Activated CD4-positive, alpha-beta T cell treated with anti-CD3 and anti-CD28 coated beads, Interleukin-2, Interleukin-6, amounts not matched to agents 100 ng/mL and 50 ng/mL, durations not matched to agents 16 hours and 8 hours (primary cell): ENCODE measurements at places on chromosomes 12 and 14.

- DNase-seq: no peak
Measured at GRCh38 chr12:52277486-52278245, 3.2 kb downstream of the KRT86 start.

DNA sequence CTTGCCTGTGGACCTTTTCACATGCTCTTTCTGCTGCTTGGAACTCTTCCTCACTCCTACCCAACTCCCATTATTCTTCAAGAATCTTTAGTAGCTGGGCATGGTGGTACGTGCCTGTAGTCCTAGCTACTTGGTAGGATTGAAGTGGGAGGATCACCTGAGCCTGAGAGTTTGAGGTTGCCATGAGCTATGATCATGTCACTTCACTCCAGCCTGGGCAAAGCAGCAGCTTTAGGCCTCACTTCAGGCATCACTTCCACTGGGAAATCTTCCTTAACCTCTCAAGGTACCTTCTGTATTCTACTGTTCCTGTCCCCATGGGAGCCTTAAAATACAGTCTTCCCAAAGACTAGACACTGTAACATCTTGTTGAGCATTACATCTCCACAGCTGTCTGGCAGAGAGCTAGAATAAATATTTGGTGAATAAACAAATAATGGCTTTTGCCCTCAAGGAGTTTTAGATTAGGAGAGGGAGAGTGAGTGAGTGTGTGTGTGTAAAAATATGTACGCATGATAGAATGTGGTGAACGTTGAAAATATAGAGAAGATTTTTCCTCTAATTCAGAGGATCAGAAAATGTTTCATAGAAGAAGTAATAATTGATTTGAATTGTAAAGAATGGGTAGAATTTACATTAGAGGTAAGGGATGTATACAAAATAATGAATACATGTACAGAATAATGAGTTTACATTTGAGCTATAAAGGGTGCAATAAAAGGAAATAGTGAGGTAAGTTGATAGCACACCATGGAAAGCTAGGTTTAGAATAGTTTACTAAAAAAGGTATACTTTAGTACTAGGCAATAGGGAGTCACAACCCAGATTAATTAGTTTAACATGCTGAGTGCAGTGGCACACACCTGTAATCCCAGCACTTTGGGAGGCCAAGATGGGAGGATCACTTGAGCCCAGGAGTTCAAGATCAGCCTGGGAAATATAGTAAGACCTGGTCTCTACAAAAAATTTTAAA is 29.2 kb upstream of the BMAL2 start:
- no peak for DNase-seq

DNA sequence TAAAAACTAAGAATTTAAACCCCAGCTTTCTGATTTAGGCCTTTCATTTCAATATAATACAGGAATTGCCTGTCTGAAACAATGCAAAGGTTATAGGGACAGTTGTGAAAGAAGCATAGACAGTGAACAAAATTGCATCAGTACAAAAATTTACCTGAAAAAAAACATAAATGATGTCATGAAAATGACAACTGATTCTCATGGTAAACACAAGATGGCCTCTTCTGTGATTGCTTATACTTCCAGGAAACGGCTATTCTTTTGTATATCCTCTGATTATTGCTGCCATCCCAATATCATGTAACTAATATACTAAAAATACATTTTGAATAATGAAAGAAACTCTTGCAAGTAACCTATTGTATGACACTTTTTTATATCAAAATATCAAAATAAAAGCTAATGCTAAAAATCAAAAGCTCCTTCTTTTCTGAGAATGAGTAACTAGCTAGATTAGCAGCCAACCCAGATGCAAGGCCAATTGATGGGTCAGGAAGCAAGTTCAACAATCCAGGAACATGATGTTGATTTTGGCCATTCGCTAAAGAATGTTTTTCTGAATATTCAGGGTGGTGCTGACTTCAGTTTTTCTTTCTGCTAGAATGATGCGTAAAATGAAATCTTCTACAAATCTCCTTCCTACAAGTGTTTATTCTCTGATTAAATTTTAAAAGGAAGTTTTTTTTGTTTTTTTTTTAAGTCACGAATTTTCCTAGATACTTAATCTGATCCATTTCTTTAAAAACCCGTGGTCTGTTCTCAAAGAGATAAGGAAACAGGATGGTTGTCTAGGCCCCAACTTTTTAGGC is 83.6 kb downstream of the ALX1 start:
- DNase-seq: no peak

DNA sequence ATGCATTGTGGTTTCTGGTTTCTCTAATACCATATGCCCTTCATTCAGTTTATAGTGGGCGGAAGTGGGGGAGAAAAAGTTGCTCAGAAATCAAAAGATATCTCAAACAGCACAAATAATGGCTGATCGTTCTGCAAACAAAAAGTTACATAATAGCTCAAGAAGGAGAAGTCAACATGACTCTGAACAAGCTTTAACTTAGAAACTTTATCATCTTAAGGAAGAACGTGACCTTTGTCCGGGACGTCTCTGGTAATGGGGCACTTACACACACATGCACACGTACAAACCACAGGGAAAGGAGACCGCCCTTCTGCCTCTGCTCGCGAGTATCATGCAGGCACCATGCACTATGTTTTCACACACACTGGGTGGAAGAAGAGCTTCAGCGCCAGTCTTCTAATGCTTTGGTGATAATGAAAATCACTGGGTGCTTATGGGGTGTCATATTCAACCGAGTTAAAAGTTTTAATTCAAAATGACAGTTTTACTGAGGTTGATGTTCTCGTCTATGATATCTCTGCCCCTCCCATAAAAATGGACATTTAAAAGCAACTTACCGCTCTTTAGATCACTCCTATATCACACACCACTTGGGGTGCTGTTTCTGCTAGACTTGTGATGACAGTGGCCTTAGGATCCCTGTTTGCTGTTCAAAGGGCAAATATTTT is 4.7 kb downstream of the FOS start:
- no peak for DNase-seq

DNA sequence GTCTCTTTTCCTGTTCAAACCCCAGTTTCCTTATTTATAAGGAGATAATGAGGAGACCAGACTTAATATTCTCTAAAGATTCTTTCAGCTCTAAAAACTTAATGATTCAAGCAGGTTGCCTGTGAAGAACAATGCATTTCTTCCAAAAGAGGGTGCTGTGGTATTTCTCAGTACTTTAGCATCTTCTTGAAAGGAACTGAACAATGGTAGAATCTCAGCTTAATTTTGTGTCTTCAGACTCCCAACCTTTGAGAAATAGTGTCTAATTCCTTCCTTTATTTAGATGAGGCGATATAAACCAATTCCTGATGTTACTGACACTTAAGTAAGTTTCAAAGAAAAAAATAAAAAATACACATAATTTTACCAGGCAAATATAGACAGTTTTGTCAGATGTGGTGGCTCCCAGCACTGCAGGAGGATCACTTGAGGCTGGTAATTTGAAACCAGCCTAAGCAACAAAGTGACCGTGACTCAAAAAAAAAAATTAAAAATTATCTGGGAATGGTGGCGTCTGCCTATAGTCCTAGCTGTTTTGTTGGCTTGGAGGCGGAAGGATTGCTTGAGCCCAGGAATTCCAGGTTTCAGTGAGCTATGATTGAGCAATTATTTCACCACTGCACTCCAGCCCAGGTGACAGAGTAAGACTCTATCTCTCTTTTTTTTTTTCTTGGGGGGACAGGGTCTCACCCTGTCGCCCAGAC is 76.9 kb upstream of the PSMA6 start:
- DNase-seq: no peak

DNA sequence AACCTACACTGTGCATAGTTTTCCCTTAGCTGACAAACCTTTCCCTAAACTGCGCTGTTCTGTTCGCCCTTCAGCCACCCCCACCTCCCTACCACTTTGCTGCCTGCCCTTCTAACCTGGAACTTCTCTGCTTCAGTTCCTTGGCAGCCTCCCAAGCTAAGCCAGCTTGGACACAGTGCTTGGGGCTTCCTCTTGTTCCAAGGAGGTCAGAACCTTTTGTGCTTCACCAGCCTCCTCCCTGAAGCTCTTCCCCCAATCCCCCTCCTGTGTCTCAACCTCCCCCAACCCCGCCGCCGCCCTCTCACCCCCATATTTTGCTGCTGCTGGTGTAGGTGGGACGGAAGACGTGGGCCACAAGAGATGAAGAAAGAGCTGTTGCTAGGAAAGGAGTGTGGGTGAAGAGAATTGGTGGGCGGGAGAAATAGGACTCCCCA is 8.1 kb upstream of the RIC8B start:
- no peak for DNase-seq

DNA sequence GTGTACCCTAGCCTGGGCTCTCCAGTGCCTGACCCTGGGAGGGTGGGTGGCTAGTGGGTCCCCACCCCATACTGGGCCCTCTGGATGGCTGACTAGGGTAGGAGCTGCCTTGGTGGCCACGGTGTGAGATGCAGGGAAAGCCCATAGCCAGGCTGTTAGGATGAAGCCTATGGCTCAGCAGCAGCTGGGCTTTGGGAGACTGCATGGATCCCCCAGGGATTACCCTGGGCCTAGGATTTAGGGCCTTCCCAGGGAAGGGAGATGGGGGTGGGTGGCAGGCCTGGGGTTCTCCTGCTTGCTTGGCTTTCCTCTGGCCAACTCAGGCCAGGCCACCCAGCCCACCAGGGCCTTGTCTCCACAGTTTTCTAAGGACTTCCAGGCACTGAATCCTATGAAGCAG is 6.3 kb downstream of the GSTZ1 start:
- no peak for DNase-seq

DNA sequence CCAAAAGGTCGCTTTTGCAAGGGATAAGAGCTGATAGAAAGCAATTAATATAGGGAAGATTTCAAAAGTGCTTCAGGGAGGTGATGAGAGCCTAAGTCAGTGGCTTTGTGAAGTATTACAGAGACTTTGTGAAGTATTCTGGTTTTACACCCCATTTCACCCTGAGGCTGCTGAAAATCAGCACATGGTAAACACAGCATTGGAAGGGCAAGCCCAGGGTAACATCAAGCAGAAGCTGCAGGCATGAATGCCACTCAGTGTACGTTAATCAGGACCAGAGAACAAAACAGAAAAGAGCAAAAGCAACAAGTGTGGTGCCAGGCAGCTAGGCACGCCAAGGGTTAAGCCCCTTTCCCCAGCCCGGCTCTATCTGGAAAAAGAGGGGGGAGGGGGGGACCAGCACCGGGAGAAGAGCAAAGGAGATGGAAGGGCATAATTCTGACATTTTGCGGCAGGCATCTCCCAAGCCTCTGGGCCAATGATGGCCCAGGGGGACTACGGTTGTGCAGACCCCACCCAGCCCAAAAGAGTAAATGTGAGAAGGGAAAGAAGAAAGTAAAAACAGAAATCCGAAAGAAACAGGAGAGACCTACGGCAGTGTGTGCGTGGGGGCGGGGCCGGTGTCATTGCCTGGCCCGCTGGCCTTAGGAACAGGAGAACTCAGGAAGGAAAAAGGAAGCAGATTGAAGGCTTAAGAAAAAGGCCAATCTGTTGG is 58.9 kb downstream of the DHRS2 start:
- DNase-seq: no peak

- peak; percentile 16 for DNase-seq
Measured at GRCh38 chr14:54979039-54979438, 47.9 kb downstream of the WDHD1 start.

- no peak for DNase-seq
Measured at GRCh38 chr12:123071099-123071800, 79.6 kb downstream of the PITPNM2 start.

GRCh38 chr12:46915836-46916235 is 90.0 kb upstream of the SLC38A4 start:
- DNase-seq: no peak
